ENCODE measurements at places on chromosomes 6 and 20.

DNA sequence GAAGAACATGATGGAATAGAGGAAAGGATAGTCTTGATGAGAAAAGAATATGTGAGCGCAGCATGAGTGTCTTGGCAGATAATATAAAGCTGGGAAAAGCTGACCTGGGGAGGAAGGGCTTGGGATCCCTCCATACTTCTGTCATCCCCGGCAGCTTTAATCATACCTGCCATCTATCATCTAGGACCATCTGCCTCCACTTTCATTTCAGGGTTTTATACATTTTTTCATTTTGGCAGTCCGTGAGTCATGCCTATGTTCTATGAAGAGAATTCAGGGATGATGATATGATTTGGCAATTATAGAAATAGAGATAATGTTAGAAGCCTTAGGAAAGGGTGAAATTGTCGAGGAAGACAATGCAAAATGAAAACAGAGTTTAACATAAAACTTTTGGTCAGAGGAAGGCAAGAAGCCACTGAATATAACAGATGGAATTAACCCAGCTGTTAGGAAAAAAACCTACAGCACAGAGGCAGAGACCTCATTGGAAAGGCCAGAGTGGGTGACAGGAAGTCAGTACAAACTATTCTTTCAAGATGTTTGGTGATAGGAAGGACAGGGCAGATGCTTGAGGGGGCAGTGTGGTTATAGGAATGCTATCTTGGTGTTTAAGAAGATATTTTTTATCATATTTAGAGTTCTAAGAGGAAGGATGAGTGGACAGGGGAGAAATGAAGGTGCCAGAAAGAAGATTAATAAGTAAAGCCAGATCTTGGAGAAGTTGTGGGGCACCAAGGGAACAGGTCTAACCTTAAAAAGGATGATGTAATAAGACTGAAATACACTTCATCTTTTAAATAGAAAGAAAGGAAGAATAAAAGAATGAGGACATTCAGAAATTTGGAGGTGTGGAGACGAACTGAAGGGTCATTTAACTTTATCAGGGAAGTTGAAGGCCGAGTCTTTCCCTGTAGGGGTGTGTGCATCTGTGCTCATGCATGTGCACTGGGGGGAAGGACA lies 37.8 kb downstream of the MARCKS start:
- H3K27ac ChIP-seq: no peak overlapping the region
- H3K4me3 ChIP-seq: no peak overlapping the region
- H3K4me1 ChIP-seq: no peaks in the 10 kb centered on the region
- no peaks in the 10 kb centered on the region for H3K36me3 ChIP-seq
- DNase-seq: no peak

- no peaks in the 10 kb centered on the region for H3K36me3 ChIP-seq
- peaks cover 36% of the 10 kb centered on the region for H3K4me1 ChIP-seq
- H3K4me3 ChIP-seq: no peak overlapping the region
Measured at GRCh38 chr6:148441454-148441911, 98.8 kb downstream of the SASH1 start.

DNA sequence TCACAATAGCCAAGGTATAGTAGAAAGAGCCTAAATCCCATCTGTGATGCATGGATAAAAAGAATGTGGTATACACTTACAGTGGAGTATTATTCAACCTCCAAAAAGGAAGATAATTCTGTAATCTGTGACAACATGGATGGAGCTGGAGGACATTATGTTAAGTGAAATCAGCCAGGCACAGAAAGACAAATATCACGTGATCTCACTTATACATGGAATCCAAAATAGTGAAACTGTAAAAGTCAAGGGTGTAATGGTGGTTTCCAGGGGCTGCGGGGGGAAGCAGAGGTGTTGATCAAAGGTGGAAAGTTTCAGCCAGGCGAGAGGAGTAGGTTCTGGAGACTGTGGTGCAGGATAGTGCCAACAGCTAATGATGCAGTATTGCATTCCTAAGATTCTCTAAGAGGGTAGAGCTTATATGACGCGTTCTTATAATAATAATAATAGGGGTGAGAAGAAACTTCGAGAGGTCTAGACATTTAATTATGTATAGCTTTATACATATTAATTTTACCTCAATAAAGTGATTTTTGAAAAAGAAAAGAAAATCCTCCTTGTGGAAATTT lies 246.1 kb downstream of the FOXA2 start:
- no peaks in the 10 kb centered on the region for H3K27me3 ChIP-seq
- peaks cover 16% of the 10 kb centered on the region for H3K4me1 ChIP-seq
- no peak overlapping the region for H3K4me3 ChIP-seq
- H3K27ac ChIP-seq: no peak overlapping the region
- DNase-seq: no peak

- no peaks in the 10 kb centered on the region for H3K27me3 ChIP-seq
- H3K4me3 ChIP-seq: no peak overlapping the region
- H3K36me3 ChIP-seq: no peaks in the 10 kb centered on the region
Measured at GRCh38 chr20:4814696-4815252, 93.1 kb downstream of the PRND start.

- 0 out of 2 replicates have a peak, but pooled peaks cover 5% of the 10 kb centered on the region for H3K36me3 ChIP-seq
- no peak overlapping the region for H3K27ac ChIP-seq
- no peak overlapping the region for H3K4me3 ChIP-seq
- H3K27me3 ChIP-seq: no peaks in the 10 kb centered on the region
- no peaks in the 10 kb centered on the region for H3K4me1 ChIP-seq
Measured at GRCh38 chr6:96795481-96795880, 41.8 kb downstream of the GPR63 start.

DNA sequence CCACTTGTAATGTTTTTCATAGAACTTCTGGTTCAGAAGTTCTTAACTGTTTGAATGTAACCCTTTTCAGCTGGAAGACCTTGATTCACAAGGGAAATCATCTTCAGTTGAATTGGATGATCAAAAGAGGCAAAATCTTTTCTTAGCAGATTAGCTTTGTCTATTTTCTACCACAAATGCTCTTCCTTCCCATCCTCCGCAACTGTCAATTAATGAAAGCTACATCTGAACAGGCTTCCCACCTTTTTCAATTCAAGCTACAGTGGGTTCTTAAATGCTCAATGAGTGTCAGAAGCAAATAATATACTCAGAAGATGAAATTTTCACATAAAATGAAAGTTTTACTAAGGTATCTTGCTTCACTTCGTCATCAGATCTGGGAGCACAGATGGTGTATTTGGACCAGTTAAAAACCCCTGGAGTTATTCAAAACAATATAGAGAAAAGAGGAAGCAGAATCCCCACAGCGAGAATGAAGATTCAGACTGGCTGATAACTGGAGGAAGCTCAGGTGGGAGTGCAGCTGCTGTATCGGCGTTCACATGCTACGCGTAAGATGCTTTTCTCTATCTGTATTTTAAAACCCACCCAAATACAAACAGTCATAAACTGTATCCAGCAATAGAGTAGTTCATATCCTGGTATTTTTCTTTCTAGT lies 19.4 kb downstream of the QRSL1 start:
- H3K4me3 ChIP-seq: no peak overlapping the region
- H3K4me1 ChIP-seq: no peaks in the 10 kb centered on the region
- no peak overlapping the region for H3K27ac ChIP-seq
- no peaks in the 10 kb centered on the region for H3K27me3 ChIP-seq

DNA sequence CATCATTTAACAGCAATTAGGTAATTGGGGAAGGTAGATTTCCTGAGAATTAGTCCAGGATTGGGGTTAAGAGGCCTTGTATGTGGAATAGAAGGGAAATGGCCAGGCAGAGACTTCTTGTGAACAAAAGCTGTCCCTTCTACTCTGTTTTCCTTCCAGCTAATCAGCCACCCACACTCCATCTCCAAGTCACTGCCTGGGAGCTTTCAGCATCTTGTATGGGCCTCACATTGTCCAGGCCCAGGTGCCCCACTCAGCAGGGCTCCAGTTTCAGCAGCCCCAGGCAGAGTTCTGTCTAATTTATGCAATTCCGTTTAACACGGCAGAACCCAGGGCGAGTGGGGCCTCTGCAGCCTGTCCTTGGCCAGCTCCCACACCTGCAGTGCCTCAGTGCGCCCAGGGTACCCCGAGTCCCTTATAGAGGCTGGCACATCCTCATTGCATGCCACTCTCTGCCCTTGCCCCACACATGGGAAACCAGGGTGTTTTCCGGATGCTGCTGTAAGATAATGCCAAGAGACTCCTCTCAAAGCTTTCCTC lies 113.0 kb downstream of the EDN3 start:
- no peak overlapping the region for H3K4me3 ChIP-seq
- H3K27ac ChIP-seq: no peak overlapping the region
- DNase-seq: no peak
- no peaks in the 10 kb centered on the region for H3K36me3 ChIP-seq
- no peaks in the 10 kb centered on the region for H3K4me1 ChIP-seq

DNA sequence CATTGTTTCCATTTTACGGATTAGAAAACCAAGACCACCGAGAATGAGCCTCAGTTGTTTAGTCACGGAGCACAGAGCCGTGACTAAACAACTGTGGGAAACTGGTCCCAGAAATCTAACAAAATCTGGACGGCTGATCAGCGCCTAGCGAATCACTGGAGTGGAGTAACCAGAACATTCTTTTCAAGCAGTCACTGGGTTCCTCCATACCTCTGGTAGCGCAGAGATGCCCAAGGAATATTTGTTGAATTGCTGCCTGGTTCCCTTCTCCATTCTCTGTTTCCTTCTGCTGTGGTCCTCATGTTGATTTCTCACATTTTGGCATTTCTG lies 62.0 kb downstream of the GPX5 start:
- no peak overlapping the region for H3K27ac ChIP-seq
- no peaks in the 10 kb centered on the region for H3K36me3 ChIP-seq
- no peak for DNase-seq
- H3K4me1 ChIP-seq: peaks cover 5% of the 10 kb centered on the region
- H3K4me3 ChIP-seq: no peak overlapping the region

- H3K4me3 ChIP-seq: peak overlapping the region; percentile 65
- H3K36me3 ChIP-seq: peaks cover 54% of the 10 kb centered on the region
- H3K4me1 ChIP-seq: peaks cover 23% of the 10 kb centered on the region
- peak overlapping the region; percentile 97 for H3K27ac ChIP-seq
- DNase-seq: no peak
Measured at GRCh38 chr20:62142252-62143080, 728 bp downstream of the PSMA7 start.

DNA sequence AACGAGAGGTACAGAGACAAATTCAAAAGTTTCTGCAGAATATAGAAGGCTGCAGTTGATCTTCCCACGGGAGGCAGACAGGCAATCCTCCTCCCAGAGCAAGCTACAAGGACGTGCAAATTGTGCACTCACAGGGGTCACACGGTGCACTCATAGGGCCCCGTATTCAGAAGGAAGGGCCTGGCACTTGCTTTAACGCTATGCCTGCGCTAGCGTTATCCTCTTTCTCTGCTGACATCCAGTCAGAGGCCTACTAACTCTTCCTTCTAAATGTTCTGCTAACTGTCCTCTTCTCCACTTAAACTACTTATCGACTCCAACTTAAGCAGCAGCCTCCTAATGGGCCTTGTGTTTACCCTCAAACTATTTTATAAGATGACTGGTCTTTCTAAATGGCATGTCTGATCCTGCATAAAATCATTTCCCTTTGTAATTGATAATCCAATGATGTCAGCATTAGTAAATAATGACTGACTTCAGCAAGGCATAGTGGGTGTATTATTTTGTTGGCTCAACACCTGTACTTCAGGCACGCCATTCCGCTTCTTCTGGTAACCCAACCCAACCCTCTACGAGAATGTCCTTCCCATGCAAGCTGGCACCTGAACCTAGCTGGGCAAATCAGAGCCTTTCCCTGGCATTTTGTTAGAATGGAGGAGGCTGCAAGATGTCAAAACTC lies 2.2 kb downstream of the IFNGR1 start:
- H3K27me3 ChIP-seq: no peaks in the 10 kb centered on the region
- no peaks in the 10 kb centered on the region for H3K36me3 ChIP-seq
- H3K4me3 ChIP-seq: no peak overlapping the region
- DNase-seq: no peak
- peaks cover 23% of the 10 kb centered on the region for H3K4me1 ChIP-seq

- H3K27me3 ChIP-seq: no peaks in the 10 kb centered on the region
- no peak overlapping the region for H3K27ac ChIP-seq
- H3K4me3 ChIP-seq: no peak overlapping the region
- no peaks in the 10 kb centered on the region for H3K36me3 ChIP-seq
- no peak for DNase-seq
- peaks cover 5% of the 10 kb centered on the region for H3K4me1 ChIP-seq
Measured at GRCh38 chr6:37731888-37732287, 34.2 kb upstream of the MDGA1 start.

DNA sequence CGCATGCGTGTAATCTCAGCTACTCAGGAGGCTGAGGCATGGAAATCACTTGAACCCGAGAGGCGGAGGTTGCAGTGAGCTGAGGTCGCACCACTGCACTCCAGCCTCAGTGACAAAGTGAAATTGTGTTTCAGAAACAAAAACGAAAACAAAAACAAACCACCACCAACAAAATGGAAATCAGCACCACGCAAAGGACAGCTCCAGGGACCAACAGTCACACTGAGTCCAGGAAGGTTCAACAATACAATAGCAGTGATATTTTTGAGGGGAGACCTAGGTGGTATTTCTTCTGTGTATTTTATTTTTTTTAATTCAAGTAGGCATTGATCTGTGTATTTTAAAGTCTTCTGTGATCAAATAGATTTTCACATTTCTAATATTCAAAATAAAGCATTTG lies 9.8 kb downstream of the HLA-F start:
- H3K36me3 ChIP-seq: no peaks in the 10 kb centered on the region
- H3K4me3 ChIP-seq: no peak overlapping the region
- H3K4me1 ChIP-seq: no peaks in the 10 kb centered on the region
- no peak for DNase-seq
- no peak overlapping the region for H3K27ac ChIP-seq
- no peaks in the 10 kb centered on the region for H3K27me3 ChIP-seq

DNA sequence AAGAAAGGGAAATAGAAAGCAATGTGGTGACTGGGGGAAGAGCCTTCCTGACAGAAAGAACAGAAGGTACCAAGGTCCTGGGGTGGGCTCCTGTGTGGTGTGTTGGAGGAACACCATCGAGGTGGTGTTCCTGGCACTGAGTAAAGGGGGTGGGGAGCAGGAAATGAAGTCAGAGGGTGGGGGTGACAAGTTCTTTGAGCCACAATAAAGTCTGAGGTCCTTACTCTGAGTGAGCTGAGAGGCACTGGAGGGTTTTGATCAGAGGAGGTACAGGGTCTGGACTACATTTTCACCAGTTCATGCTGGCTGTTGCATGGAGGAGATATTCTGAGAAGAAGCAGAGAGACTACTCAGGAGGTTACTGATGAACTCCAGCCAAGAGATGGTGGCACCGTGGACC lies 198.2 kb downstream of the GMPR start:
- H3K4me3 ChIP-seq: no peak overlapping the region
- H3K4me1 ChIP-seq: no peaks in the 10 kb centered on the region
- no peak overlapping the region for H3K27ac ChIP-seq
- H3K27me3 ChIP-seq: no peaks in the 10 kb centered on the region
- no peak for DNase-seq
- H3K36me3 ChIP-seq: no peaks in the 10 kb centered on the region

- no peaks in the 10 kb centered on the region for H3K36me3 ChIP-seq
- no peak for DNase-seq
- H3K27me3 ChIP-seq: peaks cover 12% of the 10 kb centered on the region
- H3K27ac ChIP-seq: no peak overlapping the region
Measured at GRCh38 chr20:23526850-23527249, 35.9 kb downstream of the CST8 start.

DNA sequence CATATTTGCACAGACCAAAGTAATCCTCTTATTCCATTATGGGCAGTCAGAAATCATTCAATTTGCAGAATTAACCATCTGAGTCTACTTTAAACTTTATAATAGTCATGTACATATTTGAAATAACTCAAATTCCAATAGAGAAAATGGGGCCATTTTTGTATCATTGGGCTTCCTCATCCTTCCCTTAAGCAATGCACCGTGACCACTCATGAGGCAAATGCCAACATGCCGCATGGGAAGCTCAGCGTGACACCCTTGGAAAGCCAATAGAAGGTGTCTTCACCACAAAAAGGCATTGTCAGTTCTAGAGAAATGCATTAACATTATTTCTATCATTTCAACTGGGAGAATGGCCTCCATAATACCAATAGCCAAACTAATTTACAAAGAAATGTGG lies 38.5 kb downstream of the SIM1 start:
- no peak for DNase-seq
- H3K4me1 ChIP-seq: no peaks in the 10 kb centered on the region
- no peak overlapping the region for H3K4me3 ChIP-seq
- no peaks in the 10 kb centered on the region for H3K36me3 ChIP-seq
- H3K27ac ChIP-seq: no peak overlapping the region
